Activated CD4-positive, CD25-positive, alpha-beta regulatory T cell treated with anti-CD3 and anti-CD28 coated beads, Interleukin-2, amount 50 U/mL, for 16 hours (primary cell): ENCODE measurements at places on chromosomes 7 and 10.

GRCh38 chr7:159060440-159060839 lies 84.2 kb downstream of the VIPR2 start:
- DNase-seq, result no peak

DNA sequence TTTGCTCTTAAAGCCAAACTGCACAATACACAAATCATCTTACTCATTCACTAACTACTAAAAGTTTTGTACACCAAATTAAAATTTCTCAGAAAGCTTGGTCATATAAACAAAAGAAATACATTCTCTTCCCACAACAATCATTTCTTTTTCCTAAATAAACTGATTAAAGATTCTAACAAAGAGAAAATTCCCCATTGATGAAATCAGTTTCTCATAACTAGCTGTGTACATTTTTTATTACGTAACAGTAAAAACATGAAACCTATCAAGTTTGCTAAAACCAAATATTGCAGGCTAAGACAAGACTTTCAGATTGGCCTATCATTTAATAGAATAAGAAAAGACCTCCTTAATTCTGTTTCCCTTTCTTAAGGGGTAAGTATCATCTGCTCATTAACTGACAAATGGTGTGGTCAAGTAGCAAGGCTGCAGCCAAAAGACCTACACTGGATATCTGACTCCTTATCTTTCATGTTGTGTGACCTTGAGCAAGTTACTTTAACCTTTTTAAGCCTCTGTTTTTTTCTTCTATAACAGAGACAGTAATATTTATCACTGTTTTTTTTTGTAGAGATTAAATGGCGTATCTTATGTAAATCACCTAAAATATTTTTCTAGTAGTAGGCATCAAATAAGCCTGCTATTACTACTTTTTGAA lies 22.4 kb downstream of the NAMPT start:
- no peak for DNase-seq

DNA sequence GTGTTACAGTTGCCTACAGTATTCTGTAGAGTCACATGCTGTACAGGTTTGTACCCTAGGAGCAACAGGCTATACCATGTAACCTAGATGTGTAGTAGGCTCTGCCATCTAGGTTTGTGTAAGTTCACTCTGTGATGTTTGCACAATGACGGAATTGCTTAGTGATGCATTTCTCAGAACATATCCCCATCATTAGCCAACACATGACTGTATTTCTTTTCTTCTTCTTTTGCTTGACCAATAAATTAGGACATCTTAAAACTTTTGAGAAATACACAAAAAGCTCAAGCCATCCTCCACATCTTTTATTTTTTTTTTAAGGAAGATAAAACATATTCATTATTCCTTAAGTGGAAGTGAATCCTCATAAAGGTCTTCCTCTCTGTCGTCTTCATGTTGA lies 5.4 kb upstream of the PFKFB3 start:
- no peak for DNase-seq

GRCh38 chr7:131007439-131008330 lies 273.7 kb upstream of the KLF14 start:
- DNase-seq, result no peak

GRCh38 chr10:31317652-31318381 lies 1.2 kb upstream of the ZEB1 start:
- no peak for DNase-seq

DNA sequence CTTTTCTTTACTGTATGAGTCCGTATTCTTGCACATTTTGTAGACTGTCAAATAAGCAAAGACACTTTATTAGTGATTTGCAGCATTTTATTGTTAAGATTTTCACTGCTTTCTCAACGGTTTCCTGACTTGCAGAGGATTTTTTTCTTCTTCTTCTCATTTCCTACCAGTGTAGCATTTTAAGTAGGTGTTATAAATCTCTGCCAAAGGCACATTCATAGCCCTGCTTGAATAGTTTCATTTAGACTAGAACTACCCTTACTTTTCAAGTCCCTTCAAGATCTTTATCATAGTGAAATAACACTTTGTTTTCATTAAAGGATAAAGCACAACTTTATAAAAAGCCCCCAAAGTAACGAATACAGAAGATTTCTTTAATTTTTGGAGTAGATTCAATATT lies 271.4 kb downstream of the TSPAN12 start:
- DNase-seq, result no peak
